ENCODE measurements at places on chromosomes 1 and 21. TPM values are rescaled to one million over a fixed set of nuclear protein-coding genes. Genes with fewer than 3 reads are reported as not detected.

DNA sequence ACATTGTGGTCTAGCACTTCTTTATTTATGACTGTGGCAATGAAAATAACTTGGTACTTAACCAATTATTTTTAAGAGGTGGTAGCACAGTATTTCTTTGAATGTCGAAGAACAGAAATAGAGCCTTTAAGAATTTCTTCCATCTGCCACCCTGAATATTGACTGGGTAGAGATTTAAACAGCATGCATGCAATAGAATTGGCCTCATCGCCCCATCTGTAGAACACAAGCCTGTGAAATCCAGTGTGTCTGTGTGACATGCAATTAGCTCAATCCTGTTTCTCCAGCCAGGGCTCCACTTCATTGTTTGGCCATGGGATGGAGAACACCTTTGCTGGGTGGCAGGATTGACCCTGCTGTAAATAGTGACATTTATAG is 17.1 kb upstream of the KLHDC8A start:
- DNase-seq: no peak

NFASC gene
- 16.0 TPM for total RNA-seq

DNA sequence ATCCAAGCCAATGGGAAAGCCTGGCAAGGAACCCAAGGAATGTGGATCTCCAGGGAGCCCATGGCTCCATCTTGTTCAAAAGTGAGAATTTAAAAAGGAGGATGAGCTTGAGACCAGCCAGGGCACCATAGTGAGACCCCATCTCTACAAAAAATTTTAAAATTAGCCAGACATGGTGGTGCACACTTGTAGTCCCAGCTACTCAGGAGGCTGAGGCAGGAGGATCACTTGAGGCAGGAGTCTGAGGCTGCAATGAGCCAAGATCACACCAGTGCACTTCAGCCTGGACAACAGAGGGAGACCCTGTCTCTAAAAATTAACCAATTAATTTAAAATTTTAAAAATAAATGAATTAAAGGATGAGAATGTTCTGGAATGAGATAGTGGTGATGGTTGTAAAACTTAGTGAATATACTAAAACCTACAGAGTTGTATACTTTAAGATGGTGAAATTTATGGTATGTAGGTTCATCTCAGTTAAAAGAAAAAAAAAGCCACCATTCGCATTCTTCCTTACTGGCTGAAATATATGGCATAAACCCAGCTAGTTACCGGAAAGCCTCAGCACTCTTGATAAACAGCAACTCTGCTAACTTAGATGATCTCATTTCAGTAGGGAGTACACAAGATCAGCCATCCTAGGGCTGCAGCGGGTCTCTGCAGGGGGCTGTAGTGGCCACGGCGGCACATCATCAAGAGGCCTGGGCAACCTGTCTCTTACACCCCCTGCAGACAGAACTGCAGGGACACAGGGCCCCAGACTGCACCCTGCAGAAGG is 48.3 kb upstream of the H6PD start:
- no peak for DNase-seq

DNA sequence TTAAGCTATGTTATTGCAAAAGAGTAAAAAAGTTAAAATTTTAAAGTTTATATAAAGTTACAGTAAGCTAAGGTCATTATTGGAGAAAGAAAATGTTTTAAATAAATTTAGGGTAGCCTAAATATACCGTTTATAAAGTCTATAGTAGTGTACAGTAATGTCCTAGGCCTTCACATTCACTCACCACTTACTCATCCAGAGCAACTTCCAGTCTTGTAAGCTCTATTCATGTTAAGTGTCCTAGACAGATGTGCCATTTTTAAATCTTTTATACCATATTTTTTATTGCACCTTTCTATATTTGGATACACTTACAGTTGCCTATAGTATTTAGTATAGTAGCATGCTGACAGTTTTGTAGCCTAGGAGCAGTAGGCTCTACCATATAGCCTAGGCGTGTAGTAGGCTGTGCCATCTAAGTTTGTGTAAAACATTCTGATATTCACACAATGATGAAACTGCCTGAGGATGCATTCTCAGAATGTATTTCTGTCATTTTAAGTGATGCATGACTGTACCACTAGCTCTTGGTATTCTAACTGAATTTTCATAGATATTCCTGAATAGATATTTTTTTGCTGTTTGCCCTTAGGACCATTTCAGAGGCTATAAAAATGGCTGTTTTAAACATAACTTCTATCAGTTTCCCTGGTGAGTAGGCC is 26.8 kb downstream of the PPP2R5A start:
- no peak for DNase-seq

GRCh38 chr1:160325252-160325651 is 17.8 kb downstream of the COPA start:
- no peak for DNase-seq

- DNase-seq: no peak
These were observed 3.1 kb downstream of the KCNA10 start for GRCh38 chr1:110515891-110516290.

All from cardiac septum (tissue), 1 donor.